ENCODE measurements at places on chromosomes 11 and 22. TPM values are rescaled to one million over a fixed set of nuclear protein-coding genes. Genes with fewer than 3 reads are reported as not detected.

- no peak overlapping the region for H3K27ac ChIP-seq
- no peaks in the 10 kb centered on the region for H3K4me1 ChIP-seq
- no peaks in the 10 kb centered on the region for H3K36me3 ChIP-seq
- no peak for DNase-seq
These were observed 281.8 kb upstream of the ANO5 start for GRCh38 chr11:21911061-21911460.

YWHAH gene
- 232 TPM for total RNA-seq

MEN1 gene
- 10.4 TPM for total RNA-seq

DNA sequence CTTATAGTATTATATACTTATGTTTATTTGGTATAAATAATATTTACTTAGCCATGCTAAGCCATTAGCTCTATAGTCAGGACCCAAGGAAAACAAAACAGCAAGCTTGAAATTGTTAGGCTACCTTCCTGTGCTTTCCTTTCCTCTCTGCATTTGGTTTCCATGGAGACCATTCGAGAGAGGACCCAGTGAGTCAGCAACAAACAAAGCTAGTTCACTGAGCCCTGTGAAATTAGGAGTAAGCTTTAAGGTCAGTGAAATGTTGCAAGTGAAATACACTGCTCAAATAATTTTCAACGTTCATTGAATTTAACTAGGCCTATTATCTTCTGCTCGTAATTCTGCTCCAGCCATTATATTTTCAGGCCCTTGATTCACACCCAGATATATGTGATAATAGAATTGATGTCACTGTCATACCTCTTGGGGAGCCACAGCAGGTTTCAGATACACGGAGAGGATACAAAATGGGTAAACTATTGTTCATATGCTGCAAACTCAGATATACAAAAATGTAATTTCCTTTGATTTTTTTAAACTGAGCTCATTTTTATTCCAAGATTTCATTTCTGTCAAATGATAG, 9.1 kb upstream of the OR10D3 start:
- H3K27ac ChIP-seq, result no peak overlapping the region
- H3K4me3 ChIP-seq, result no peak overlapping the region
- DNase-seq, result no peak
- H3K4me1 ChIP-seq, result no peaks in the 10 kb centered on the region
- H3K36me3 ChIP-seq, result no peaks in the 10 kb centered on the region
- no peaks in the 10 kb centered on the region for H3K27me3 ChIP-seq
